ENCODE measurements at places on chromosomes 11 and 22.

DNA sequence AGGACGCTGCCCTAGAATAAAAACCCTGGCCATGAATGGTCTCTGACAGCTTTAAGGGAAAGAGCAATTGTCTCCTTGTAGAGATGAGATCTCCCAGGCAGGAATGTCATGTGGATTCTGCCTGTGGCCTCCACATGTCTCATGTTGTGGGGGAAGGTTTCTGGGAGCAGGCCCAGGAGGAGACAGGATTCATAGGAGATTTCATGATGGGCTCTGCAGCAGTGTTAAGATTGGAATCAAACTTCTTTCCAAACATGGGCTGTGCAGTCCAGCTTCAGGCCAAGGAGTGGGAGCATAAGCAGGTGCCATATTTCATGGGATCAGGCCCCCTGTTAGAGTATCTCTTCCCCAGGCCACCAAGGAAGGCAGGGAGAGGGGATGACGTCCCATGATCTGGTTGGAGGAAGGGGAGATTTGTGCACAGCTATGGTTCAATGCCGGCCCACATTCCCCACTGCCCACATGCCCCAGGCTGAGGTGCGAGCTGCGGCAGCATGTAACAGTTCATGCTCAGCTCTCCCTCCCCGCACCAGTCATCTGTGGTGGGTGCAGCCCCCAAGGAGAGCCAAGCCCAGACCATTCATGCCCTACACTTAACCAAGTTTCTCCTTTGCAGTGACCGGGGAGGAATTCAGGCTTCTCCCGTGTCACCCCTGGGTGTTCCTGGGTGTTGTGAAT, 42.5 kb downstream of the LMO1 start:
- no peak for DNase-seq

GRCh38 chr11:46889689-46890475, 28.5 kb downstream of the LRP4 start:
- DNase-seq: peak; percentile 15

GRCh38 chr11:76734456-76735420, 48.4 kb upstream of the TSKU start:
- no peak for DNase-seq

- DNase-seq: no peak
These were observed 36.8 kb upstream of the APOA1 start for GRCh38 chr11:116874251-116874650.

DNA sequence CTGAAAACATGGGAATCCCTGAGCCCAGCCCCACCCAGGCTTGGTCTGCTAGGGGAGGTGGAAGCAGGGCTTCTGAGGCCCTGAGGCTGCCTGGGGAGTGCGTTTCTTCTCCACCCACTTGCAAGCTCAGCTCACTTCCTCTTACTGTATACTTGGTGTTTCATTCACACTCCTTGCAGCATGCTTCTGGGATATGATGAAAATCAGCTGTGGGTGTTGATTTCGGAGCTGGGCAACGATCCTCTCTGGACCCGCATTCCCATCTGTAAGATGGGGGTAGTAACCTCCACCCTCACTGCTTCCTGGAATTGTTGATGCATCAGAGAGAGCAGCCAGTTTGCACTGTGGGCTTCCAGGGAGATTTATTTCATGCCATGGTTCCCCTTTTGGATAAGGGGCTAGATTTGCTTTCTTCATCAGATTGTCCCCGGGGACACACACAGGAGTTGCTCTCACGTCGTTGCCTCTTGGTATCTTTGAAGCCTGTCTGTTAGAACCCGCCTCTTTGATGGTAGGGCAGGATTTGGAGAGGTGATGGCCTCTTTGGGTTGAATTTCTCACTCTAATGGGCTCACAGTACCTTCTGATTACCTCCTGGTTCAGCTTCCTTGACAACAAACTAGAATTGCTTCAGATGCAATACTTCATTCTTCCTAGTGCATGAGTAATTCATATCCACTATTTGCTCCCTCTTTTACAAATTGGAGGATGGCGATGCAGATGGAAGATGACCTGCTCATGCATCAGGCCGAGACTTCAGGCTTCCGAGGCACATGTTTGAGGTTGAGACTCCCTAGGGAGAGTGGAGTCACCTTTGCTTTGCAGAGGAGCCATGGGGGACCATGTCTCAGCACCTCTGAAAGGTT, 40.4 kb downstream of the BCR start:
- no peak for DNase-seq

- DNase-seq: peak; percentile 9
These were observed 16.2 kb downstream of the CBL start for GRCh38 chr11:119222308-119222707.

- no peak for DNase-seq
These were observed 161.9 kb upstream of the TRPC6 start for GRCh38 chr11:101745756-101746155.

GRCh38 chr11:67029146-67029545, 6.2 kb downstream of the SYT12 start:
- DNase-seq: no peak

DNA sequence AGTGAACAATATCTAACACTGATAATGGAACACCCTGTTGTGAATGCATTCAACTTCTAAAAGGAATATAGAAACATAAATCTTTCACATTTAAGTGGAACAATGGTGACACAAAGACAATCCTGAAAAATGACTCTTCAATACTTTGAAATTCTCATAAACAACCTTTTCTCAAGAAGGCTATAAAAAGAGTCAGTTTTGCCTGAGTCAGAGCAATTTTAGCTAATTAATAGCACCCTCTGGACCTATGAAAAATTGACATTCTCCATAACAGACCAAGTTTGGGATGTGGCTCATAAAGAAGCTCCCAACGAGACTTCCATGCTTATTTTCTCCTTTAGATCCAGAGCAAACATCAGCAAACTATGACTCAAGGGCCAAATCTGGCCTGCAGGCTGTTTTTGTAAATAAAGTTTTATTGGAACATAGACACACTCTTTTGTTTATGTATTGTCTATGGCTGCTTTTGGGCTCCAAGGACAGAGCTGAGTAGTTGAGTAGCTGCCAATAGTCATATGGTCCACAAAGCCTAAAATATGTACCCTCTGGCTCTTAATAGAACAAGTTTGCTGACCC, 108.0 kb downstream of the MAML2 start:
- no peak for DNase-seq

DNA sequence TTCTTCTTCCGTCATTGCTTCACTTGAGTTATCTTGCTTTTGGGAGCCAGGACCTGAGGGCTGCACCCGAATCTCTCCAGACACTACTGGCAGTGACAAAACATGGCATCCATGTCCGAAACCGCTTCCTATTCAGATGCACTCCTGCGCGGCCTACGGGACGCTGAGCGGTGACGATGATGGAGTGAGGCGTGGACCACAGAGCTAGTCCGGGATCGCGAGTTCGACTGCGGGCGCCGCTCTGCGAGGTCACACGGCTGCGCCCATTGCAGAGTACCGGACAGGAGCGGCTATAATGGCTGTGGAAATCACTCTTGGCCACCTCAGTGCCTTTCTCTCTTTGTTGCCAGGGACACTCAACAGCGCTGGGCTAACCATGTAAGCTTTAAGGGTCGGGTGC, 453.8 kb upstream of the CNTN5 start:
- no peak for DNase-seq

DNA sequence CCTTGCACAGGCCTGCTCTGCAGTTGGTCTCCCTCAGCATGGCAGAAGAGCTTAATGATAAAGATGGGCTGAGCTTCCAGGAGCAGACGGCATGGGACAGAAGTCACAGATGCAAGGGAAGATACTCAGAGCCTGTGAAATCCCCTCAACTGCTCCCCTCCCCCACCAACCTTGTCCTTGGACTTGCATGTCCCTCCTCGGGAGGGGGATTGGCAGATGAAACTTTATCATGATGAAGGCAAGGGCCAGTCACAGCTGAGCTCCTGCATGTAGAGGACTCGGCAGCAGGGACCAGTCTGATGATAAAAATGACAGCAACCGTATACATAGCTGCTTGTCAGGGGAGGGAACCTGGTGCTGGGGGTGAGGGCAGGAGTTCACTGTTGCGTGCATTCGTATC, 6.8 kb upstream of the SLC22A8 start:
- DNase-seq: no peak

- DNase-seq: no peak
These were observed 76.8 kb upstream of the PARVG start for GRCh38 chr22:44103735-44104480.

DNA sequence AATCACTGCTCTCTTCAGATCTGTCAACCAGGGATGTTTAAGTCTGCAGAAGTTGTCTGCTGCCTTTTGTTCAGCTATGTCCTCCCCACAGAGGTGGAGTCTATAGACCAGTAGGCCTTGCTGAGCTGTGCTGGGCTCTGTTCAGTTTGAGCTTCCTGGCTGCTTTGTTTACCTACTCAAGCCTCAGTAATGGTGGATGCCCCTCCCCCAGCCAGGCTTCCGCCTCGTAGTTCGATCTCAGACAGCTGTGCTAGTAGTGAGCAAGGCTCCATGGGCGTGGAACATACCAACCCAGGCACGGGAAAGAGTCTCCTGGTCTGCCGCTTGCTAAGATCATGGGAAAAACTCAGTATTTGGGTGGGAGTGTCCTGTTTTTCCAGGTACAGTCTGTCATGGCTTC, 27.6 kb upstream of the CASP12 start:
- no peak for DNase-seq

- DNase-seq: no peak
These were observed 128.2 kb downstream of the SGSM3 start for GRCh38 chr22:40498420-40499208.

GRCh38 chr11:93116641-93117441, 81.0 kb downstream of the SLC36A4 start:
- DNase-seq: no peak

- no peak for DNase-seq
These were observed 7.4 kb downstream of the ETS1 start for GRCh38 chr11:128579798-128580504.

DNA sequence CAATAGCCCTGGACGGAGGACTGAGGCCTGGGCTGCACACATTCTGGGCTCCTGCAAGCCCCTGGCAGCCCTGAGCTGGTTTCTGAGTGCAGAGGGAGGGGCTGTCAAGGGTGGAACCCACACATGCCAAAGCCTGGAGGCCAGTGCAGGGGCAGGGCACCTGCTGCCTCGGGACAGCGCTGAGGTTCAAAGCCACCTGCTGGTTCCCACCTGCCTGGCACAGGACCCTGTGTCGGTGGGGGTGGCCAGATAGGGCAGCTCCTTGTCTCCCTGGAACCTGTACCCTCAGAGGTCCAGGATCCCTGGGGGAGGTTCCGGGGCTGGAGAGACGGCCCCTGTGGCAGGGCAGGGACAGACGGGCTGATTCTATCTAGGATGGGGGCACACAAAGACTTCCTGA, 40.8 kb downstream of the RTN4R start:
- no peak for DNase-seq

DNA sequence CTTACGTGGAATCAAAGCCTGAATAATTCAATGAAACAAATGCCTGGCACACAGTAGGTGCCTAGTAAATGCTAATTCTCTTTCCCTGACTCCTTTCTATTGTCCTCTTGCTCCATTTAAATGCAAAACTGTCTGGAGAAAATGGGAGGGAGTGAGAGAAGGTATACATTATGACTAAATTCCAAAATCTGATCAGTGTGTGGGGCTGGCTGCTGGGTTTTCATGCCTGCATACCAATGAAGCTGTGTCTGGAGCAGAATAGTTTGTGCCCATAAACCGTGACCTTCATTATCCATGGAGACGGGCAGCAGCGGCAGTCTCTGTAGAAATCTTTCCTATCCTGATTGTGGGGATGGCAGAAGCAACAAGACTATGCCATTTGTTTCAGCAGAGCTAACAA, 223.4 kb upstream of the ZBED5 start:
- DNase-seq: no peak

DNA sequence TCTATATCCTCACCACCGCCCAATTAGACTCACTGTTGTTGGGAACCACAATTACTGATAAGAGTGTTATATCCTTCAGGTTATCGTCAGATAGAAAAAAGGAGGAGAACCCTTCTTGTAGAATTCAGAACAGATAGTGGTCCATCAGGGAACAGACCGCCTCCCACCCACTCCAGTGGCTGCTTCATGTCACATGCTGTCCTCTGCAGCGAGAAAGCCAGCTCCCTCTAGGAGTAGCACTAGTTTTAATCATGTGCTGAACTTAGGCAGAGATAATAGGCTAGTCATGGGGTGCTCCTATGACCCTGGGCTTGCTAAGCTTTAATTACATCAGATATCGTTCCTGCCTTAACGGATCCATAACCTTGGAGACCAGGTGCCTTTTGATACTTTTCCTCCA, 51.5 kb upstream of the RAB1B start:
- no peak for DNase-seq

DNA sequence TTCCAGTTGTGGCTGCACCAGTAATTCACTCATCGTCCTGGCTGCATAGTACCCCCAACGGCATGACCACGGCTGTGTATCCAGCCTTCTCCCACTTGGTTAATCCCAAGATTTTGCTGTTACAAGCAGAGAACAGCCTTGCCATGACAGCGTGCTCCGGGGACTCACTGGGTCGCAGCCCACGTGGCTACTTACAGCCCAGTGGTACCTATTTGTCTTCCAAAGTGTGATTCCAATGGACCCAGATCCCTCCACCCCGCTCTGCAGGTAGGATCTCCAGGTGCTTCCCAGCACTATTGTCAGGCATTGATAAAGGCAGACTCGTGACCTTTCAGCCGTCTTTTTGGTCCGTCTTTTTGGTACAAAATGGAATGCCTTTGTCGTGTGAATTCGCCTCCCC, 119.0 kb upstream of the FGF3 start:
- no peak for DNase-seq

DNA sequence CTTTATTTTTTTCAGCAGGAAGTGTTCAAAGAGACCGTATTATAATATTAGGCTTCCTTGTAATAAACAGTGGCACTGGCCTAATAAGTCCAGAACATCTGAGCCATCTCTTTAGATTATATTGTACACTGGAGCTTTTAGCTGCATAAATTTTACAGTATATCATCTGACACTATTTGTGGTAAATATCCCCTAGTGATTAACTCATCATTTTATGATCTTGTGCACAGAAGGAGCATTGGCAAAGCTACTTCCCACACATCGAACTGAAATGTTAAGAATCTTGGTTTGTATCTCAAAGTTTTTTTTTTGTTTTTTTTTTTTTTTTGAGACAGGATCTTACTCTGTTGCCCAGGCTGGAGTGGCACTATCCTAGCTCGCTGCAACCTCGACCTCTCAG, 162.7 kb downstream of the HIPK3 start:
- no peak for DNase-seq

- no peak for DNase-seq
These were observed 27.2 kb upstream of the PPARA start for GRCh38 chr22:46122980-46123693.

GRCh38 chr11:86740628-86741483, 59.5 kb upstream of the PRSS23 start:
- DNase-seq: no peak

DNA sequence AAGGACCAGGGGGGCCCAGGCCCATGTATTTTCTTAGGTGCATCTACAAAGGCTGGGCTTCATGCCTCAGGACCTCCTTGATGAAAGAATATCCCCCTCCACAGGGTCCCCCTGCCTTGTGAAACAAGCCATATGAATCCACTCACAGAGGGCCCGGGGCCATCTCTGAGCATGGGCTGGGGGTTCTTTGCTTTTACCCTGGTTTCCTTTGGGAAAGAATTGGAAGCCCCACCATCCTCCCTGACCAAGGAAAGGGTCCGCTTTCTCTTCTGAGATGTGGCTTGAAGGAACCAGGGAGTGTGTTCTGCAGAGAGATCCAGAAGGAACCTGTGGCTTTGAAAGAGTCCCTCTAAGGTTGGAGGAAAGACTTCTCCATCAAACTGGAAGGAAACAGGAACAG, 9.2 kb upstream of the ANO1 start:
- no peak for DNase-seq
